ENCODE measurements at places on chromosomes 3 and 15.

GRCh38 chr3:69379661-69380060 is 6.2 kb downstream of the FRMD4B start:
- no peak for DNase-seq

DNA sequence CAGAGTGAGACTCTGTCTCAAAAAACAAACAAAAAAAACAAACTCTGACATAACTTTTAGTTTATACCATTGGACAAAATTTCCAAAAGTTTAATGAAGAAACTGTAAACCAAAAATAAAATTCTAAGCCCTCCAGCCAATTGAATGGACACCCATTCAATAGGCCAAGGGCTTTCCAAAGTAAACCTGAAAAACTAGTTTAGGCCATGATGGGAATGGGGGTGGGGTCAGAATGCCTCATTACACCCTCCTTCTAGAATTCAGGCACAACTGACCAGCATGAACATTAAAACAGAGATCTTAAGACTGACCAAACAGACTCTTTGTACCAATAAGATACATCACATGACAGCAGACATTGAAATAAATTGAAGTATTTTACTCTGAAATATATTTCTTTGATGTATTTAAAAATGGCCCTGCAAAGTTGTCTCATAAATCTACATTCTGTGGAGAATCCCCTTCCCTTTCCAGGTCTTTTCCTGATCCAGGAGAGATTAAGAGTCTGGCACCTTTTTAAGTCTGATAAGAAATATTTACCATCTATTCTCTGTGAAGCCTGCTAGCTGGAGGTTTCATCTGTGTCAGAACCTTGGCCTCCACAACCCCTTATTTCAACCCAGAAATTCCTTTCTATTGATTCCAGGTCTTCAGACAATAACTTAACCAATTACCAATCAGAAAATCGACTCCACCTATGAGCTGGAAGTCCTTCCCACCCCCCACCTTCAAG is 15.7 kb downstream of the THOC7 start:
- DNase-seq, result no peak

- no peak for DNase-seq
Measured at GRCh38 chr3:55633333-55633732, 146.2 kb upstream of the WNT5A start.

GRCh38 chr3:158127250-158128219 is 17.6 kb downstream of the RSRC1 start:
- no peak for DNase-seq

DNA sequence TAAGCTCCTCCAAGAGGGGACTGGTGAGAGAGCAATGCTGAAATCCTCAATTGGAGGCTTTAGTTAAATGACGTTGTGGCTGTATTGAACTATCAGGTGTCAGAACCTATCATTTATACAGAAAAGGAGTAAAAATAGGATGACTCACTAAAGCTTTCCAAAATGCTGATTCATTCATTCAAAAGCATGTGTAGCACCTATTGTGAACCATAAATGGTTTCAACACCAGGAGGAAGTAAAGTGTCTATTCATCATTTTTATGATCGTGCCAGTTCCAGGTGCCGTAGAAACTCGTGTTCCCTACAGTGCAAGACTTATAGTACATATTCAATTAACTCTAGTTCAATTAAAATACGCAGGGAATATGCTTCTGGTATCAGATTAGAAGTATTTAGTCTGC is 66.5 kb upstream of the ARRDC4 start:
- DNase-seq, result no peak

DNA sequence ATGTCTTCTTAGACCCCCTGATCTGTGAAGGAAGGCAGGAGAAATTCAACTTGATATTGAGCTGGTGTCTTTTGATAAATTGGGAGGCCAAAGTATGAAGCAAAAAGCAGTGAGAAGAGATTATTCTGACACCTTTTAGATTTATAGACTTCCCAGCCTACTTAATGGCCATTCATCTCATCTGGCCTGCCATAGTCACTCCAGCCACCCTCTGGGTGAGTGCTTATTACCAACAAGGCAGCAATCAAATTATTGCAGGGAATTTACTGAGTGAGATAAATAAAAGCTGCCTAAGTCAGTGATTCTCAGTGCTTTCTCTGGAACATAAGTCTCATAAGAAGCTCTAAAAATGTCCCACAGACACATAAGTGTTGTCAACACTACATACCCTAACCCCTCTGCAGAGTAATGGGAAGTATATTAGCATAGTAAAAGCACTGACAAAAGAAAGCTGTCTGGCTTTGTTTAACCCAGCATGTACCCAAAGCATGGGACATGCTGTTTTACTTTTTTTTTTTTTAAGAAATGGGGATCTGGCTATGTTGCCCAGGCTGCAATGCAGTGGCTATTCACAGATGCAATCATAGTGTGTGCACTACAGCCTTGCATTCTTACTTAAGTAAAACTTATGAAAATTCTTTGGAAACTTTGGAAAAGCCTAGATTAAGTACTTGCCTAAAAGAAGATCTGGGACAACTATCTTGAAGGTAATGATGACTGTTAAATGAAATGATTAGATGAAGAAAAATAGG is 725.3 kb downstream of the TUSC7 start:
- DNase-seq, result no peak

GRCh38 chr3:44561076-44561475 is 6.1 kb downstream of the ZKSCAN7 start:
- DNase-seq, result no peak

- no peak for DNase-seq
Measured at GRCh38 chr3:196555295-196555694, 13.1 kb downstream of the WDR53 start.

- DNase-seq, result no peak
Measured at GRCh38 chr3:197734667-197735318, 1.9 kb downstream of the RUBCN start.

DNA sequence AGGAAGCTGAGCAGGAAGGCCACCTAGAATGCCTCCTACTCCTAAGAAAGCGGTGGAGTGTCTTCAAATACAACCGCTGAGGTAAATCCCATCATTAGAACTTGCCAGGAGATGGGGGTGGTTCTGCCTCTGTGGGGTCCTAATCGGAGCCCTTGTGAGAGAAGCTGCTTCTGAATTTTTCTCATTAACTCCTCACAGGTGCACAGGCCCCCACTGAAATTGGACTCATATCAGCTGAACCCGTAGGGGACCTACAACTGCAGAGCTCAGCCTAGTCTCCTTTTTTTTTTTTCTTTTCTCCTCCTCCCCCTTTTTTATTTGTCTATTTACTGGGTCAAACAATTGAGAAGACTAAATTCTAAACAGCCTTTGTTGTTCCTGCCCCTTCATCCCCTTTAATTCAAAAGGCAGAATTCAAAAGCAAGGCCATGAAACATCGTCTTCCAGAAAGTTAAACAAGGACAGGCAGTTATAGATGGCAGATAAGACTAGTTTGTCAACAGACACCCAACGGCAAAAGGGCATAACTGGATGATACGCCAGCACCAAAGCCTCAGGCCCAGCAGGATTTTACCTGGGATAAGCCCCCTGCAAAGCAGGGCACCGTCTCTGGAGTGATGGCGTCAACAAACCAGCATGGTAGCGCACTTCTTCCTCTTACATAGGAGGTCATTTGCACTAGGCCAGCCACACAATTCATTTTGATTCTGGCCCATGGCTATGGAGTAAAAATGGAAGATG is 213.7 kb upstream of the HES1 start:
- no peak for DNase-seq

DNA sequence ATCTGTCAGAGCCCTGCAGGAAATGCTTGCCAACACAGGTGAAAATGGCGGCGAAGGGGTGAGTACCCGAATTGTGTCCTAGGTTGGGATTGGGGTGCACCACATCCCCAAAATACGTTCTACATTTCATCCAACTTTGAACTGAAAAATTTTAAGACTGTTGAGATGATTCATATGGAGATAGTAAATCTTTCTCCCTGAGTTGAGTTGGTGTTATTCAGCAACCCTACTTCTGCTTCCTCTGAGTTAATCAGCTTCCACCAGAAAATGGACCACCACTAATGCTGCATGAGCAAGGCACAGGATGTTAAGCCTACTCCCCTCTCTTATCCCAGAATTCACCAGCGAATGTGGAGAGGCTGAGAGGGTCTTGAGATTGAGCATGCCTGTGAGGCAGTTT is 192.9 kb downstream of the RYR3 start:
- DNase-seq, result no peak

DNA sequence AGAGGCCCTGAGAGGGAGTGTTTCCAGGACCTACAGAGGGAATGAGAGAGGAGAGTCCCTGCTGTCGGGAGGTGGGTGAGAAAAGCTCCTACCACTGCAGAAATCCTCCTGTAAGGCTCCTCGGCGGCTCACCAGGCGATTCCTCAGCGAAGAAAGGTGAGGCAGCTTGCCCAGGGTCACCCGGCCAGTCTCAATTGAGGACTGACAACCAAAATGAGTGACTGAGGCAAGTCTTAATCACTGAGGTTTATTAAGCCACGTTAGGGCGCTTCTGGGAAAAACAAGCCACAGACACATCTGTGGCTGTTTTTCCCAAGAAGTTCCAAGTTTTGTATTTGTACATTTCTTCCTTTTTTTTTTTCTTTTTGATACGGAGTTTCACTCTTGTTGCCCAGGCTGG is 48.5 kb downstream of the ZDHHC19 start:
- no peak for DNase-seq

DNA sequence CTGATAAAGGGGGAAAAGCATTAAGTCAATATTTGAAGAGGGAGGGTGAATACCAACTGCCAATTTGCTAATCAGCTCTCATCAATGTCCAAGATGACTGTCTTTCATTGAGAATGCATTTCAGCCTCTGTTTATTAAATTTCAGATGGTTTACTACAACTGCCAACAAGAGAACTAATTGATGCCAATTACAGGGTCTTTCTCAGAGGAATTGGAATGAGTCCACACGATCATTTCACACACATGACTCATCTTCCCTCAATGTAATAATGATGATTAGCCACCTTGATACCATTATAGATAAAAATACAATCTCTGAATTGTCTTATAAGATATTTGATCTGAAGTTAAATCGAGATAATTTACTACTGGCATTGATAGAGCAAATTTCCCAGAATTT is 1274.4 kb downstream of the ROBO2 start:
- no peak for DNase-seq

DNA sequence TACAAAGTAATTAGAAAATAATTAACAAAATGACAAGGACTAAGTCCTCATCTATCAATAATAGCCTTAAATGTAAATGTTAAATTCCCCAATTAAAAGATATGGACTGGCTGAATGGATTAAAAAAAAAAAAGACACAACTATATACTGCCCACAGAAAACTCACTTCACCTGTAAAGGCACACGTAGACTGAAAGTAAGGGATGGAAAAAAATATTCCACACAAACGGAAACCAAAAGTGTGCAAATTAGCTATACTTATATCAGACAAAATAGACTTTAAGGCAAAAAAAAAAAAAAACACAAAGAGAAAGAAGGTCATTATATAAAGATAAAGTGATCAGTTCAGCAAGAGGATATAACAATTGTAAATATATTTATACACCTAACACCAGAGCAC is 111.4 kb upstream of the ZBED2 start:
- DNase-seq, result no peak

DNA sequence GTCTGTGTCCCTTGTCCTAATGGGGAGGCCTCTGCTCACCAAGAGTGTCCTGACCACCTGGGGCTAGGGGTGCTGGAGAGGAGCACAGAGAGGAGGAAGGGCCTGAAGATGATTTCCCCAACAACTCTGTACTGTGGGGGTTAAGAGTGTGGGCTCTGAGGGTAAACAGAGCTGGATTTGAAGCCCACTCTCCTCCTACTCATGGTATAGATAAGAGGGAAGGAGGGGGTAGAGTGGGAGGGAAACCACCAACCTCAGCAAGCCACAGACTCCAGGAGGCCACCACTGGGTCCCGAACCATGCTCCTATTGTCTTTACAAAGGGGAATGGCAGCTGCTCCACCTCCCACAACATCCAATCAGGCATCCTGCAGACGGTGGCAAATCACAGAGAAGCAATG is 103.6 kb upstream of the RNU6-1 start:
- DNase-seq, result no peak

- no peak for DNase-seq
Measured at GRCh38 chr3:144107923-144108322, 136.3 kb downstream of the DIPK2A start.
